ENCODE measurements at places on chromosomes 6 and 20. TPM values are rescaled to one million over a fixed set of nuclear protein-coding genes. Genes with fewer than 3 reads are reported as not detected.

Gene CFB
- total RNA-seq: 56.8 TPM

Gene VNN1
- total RNA-seq: not detected

Gene NRSN1
- total RNA-seq: under 0.01 TPM

Gene MAS1L
- not detected for total RNA-seq

Gene SMLR1
- not detected for total RNA-seq

Gene MACROD2
- total RNA-seq: 0.63 TPM

Gene PRR18
- not detected for total RNA-seq

Gene GCNT2
- total RNA-seq: 0.32 TPM

Gene EYS
- total RNA-seq: not detected

Gene ERMARD
- total RNA-seq: 38.9 TPM

Gene F13A1
- not detected for total RNA-seq

Gene SCAF8
- 16.5 TPM for total RNA-seq

Gene PTGIS
- total RNA-seq: 295 TPM

Gene ARFGEF3
- total RNA-seq: under 0.01 TPM

Gene OTOR
- total RNA-seq: not detected

Gene HLA-DRB1
- total RNA-seq: not detected

Gene FAM184A
- under 0.01 TPM for total RNA-seq

Data from bronchial smooth muscle cell (primary cell).